ENCODE measurements at places on chromosomes 11 and 22. TPM values are rescaled to one million over a fixed set of nuclear protein-coding genes. Genes with fewer than 3 reads are reported as not detected.

The NXPE1 gene
- not detected for total RNA-seq

The ADM gene
- 73.5 TPM for total RNA-seq

The HTR3B gene
- total RNA-seq = not detected

The C22orf42 gene
- not detected for total RNA-seq

The ARHGAP8 gene
- 1.4 TPM for total RNA-seq

The NPAS4 gene
- not detected for total RNA-seq

The FAM83F gene
- not detected for total RNA-seq

The BIK gene
- total RNA-seq = 1.5 TPM

The FGF19 gene
- total RNA-seq = 0.08 TPM

The CAVIN3 gene
- 34.0 TPM for total RNA-seq

All from A549 treated with DMSO at 1 μM for 4 hours (cell line).